ENCODE measurements at places on chromosomes 16 and 17. TPM values are rescaled to one million over a fixed set of nuclear protein-coding genes. Genes with fewer than 3 reads are reported as not detected.

Gene MIEF2
- total RNA-seq, result 10.8 TPM

DNA sequence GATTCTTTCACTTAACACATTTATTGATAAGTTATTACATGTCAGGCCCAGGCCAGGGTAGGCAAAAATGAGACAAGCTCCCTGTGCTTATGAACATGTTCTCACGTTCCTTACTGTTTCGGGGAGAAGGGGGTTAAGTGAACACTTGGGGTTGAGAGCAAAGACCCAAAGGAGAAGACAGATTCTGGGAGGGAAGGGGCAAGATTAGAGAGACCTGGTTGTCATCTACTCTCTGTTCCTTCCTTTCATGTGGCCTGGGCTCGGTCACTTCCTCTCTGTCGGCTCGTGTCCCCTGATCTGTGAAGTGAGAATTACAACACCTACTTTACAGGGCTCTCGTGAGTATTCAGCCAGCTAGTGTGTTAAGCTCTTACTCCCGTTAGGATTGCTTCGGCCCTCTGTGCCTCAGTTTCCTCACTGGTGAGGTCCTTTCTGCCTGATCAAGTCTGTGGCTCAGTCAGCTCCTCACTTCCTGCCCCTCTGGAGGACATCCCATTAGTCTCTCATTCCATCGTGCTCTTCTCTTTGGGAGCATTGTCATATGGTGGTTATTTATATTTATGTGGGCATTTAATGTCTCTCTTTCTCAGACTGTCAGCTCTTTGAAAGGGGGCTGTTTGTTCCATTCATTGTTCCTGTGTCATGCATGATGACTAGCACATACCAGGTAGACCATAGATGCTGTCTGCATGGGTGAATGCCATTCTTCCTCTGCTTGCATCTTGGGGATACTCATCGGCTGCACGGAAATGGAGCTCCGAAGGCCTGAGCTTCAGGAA is 38.9 kb downstream of the PLCG2 start:
- no peak for DNase-seq
- no peaks in the 10 kb centered on the region for H3K36me3 ChIP-seq
- no peak overlapping the region for H3K4me3 ChIP-seq
- no peaks in the 10 kb centered on the region for H3K27me3 ChIP-seq

- peaks cover 8% of the 10 kb centered on the region for H3K4me1 ChIP-seq
- no peak overlapping the region for H3K4me3 ChIP-seq
- H3K27ac ChIP-seq, result no peak overlapping the region
- no peak for DNase-seq
- no peaks in the 10 kb centered on the region for H3K27me3 ChIP-seq
Observed at GRCh38 chr17:8923762-8924161, 41.7 kb downstream of the PIK3R5 start.

GRCh38 chr16:4097826-4098240 is 18.4 kb downstream of the ADCY9 start:
- no peaks in the 10 kb centered on the region for H3K36me3 ChIP-seq
- H3K27me3 ChIP-seq, result no peaks in the 10 kb centered on the region
- H3K27ac ChIP-seq, result peak overlapping the region; percentile 82
- no peak for DNase-seq

DNA sequence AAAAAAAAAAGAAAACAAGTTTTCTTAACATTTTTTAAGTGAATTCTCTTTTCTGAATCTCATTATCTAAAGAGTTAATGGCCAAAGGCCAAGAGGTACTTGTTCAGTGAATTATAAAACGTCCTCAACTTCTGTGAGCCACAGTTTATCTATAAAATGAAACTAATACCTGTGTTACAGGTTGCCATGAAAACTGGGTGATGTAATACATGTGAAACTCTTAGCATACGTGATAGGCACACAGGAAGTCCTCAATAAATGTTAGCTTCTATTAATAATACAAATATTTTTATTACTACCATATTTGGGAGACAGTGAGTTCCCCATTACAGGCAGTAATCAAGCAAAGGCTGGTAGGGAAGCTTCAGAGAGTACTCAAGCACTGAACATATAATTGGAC is 13.5 kb upstream of the INPP5K start:
- DNase-seq, result no peak
- H3K36me3 ChIP-seq, result peaks cover 30% of the 10 kb centered on the region
- H3K4me1 ChIP-seq, result no peaks in the 10 kb centered on the region
- H3K27me3 ChIP-seq, result no peaks in the 10 kb centered on the region
- no peak overlapping the region for H3K27ac ChIP-seq

DNA sequence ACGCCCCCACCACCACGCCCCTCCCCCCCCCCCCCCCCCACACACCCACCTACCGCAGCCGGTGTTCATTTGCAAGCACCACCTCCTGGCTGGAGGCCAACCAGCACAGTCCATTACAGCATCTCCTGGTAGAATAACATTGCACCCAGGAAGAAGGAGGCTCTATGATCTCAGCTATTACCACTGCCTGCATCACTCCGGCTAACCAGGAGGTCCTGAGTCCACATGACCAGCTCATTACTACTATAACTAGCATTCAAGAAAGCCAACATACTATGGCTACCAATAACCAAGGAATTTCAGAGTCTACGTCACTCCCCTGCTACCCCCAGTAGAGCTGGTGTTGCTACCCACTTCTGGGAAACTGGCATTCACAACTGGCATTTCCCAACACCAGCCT is 81.1 kb upstream of the ALOX12 start:
- H3K4me3 ChIP-seq, result no peak overlapping the region
- H3K36me3 ChIP-seq, result no peaks in the 10 kb centered on the region
- DNase-seq, result no peak
- H3K27ac ChIP-seq, result no peak overlapping the region

DNA sequence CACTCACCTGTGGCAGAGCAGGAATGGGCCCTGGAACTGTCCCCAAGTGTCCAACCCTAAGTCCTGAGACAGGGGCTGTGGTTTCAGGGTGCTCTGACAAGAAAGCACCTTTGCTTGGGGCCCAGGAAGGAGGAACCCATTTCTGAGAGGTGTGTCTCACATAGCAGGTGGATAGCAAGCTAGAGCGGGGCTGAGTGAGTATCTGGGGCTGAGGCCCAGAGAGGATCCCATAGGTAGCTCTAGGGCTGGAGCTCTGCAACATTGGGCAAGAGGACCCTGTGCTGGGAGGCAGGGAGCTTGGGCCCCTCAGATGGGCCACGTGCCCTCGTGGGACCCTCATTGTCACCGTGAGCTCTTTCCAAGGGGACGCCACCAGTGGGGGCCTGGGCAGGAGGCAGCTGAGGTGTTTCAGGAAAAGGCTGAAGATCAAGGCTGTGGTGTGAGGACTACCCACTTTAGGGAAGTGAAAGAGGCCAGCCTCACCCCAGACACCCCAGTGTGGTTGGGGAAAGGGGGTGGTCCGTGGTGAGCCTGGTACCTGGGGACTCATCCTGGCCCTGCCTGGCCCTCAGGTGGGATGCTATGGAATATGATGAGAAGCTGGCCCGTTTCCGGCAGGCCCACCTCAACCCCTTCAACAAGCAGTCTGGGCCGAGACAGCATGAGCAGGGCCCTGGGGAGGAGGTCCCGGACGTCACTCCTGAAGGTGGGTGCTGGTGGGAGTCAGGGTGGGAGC is 5.3 kb downstream of the DEF8 start:
- H3K27me3 ChIP-seq, result no peaks in the 10 kb centered on the region
- H3K36me3 ChIP-seq, result peaks cover 16% of the 10 kb centered on the region
- no peak for DNase-seq
- H3K4me3 ChIP-seq, result no peak overlapping the region
- H3K4me1 ChIP-seq, result peaks cover 7% of the 10 kb centered on the region
- no peak overlapping the region for H3K27ac ChIP-seq

Gene PRR35
- not detected for total RNA-seq

DNA sequence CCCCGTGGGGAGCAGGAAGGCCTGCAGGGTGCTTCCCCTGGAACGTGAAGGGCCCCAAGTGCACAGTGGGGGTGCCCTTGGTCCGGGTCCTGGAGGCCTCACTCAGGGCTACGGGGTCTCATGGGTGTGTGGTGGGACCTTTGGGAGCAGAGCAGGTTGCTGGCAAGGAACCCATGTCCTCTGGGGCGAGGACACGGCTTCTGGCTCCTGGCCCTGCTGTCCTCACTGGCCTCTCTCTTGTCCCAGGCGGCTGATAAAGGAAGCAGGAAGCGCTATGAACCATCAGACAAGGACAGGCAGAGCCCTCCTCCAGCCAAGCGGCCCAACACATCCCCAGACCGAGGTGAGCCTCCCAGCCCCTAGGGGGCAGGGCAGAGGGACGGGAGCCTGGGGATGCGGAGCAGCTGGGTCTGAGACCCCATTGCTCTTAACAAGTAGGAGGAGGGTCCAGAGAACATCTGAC is 9.8 kb upstream of the IL17C start:
- H3K27ac ChIP-seq, result no peak overlapping the region
- peaks cover 27% of the 10 kb centered on the region for H3K36me3 ChIP-seq
- no peaks in the 10 kb centered on the region for H3K27me3 ChIP-seq
- DNase-seq, result no peak

Gene RND2
- 0.91 TPM for total RNA-seq

DNA sequence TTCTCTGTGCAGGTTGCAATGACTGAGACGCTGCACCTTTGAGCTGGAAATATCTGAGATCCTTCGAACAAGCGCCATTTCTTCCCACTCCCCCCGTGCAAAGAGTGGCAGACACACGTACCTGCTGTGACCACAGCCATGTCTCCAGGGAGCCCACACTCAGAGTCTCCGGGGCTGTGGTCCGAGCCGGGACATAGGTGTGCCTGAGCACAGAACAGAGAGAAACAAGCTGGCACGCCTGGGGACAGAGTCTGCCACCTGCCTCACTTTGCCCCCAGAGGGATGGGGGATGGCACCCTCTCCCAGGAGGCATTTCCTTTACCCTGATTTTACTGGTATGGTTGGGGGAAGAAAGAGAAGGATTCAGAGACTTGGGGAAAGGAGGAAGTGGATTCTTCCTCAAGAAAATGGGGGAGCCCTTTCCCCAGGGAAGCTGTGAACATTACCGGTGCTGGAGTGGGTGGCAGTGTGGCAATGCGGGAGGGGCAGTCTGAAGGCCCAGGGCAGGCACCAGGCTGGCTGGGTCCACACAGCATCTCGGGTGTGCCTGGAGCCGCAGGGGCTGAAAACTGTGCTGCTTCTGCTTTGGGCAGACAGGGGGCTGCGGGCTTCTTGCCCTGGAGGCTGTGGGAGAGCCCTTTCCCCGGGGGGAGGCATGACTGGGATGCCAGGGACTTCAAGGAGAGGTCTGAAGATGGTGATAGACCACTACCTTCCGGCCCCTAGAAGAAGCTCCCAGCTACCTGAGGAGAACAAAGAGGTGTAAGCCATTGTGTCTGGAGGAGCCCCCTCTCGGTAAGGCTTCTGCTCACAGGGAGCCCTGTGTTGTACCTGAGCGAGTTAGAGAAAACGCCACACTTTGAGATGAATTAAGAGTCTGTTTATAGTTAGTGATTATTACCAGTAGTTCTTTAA is 6.6 kb upstream of the PIK3R6 start:
- H3K36me3 ChIP-seq, result no peaks in the 10 kb centered on the region
- peaks cover 44% of the 10 kb centered on the region for H3K27me3 ChIP-seq
- H3K4me1 ChIP-seq, result no peaks in the 10 kb centered on the region
- no peak overlapping the region for H3K4me3 ChIP-seq
- no peak for DNase-seq

DNA sequence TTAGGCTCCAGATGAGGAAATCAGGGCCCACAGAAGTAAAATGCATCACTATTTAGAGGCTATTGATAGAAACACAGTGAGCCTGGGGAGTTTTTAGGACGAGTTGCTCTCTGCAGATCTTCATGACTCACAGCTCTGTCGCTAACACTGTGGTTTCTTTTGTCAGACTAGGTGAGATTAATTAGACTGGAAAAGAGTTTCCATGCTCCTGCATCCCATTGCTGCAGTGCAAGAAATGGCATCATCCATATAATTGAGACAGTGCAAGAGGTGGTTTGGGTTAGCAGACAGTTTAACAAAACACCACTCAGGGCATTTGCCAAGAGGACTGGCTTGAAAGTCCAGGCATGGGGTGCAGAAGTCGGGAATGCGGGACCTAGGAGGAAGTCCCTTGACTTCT is 198.8 kb upstream of the CACNG5 start:
- peaks cover 21% of the 10 kb centered on the region for H3K4me1 ChIP-seq
- no peak overlapping the region for H3K4me3 ChIP-seq
- H3K27me3 ChIP-seq, result no peaks in the 10 kb centered on the region
- H3K27ac ChIP-seq, result no peak overlapping the region

DNA sequence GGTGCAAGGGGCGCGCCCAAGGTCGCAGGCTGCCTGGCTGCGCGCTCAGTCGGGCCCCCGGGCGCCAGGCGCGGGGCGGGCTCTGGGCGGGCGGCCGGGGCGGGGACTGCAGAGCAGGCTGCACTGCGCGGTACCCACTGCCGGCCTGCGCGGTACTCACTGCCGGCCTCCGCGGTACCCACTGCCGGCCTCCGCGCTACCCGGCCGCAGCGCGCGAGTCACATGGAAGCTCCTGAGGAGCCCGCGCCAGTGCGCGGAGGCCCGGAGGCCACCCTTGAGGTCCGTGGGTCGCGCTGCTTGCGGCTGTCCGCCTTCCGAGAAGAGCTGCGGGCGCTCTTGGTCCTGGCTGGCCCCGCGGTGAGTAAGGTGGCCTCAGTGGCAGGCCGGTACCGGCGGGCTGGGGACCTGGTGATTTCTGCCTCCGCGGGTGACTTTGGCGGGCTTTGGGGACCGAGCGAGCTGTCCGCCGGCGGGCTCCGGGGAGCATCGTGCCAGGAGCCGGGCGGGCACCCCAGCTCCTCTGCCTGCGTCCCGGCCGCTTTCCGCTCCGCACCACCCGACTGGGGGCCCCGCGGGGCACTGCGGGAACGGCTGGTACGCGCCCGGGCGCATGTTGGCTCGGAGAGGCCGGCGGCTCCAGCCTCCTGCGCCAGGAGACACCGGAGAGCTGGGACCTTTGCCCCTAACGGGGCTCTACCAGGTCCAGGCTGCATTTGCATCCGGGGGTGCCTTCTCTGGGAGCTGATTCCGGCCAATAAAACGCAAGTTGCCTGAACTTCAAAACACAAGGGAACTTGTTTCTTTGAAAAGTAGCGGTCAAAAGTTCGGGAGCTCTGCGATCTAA is at the start of gene SLC47A1:
TSS of gene SLC47A1 (plus strand) at position 137 of the 844 bp plus-strand sequence. CDS start at position 223, 86 bp downstream.
- no peak within 1 kb of the TSS for H3K27ac ChIP-seq
- H3K4me3 ChIP-seq, result peak within 1 kb of the TSS; percentile 68
- peaks cover 15% of the 10 kb centered on the region for H3K27me3 ChIP-seq
- no peak for DNase-seq
- peaks cover 8% of the 10 kb centered on the region for H3K4me1 ChIP-seq
- no peaks in the 10 kb centered on the region for H3K36me3 ChIP-seq

DNA sequence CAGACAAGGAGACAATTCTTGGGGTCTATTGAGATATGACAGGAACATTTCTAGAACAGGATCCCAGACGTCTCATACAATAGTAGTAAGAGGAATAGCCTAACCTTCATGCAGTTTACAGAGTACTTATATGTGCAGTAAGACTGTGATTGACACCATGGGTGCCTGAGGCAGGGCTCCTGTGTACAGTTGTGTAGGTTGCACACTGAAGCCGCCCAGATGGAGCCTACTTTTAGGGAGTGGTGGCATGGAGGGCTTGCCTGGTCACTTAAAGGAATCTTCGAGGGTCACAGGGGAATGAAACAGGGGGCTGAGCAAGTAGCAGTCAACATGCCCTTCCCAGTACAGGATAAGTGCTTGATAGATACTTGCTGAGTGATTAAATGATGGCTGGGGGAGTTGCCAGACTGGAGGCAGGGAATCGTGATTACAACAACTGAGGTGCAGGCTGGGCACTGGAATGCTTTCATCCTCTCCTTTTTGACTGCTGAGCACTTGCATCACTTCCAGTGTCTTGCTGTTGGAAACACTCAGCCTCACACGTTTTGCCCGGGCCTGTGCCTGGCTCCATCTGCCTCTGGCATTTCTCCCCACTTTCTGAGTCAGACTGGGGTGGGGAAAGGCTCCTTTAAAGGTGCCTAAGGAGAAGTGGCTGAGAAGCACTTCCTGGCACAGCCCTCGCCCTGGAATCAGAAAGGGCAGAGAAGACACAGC is 71.0 kb downstream of the COPRS start:
- H3K27ac ChIP-seq, result no peak overlapping the region
- DNase-seq, result no peak
- no peak overlapping the region for H3K4me3 ChIP-seq
- H3K4me1 ChIP-seq, result peaks cover 7% of the 10 kb centered on the region
- peaks cover 14% of the 10 kb centered on the region for H3K27me3 ChIP-seq
- no peaks in the 10 kb centered on the region for H3K36me3 ChIP-seq

All from osteocyte (in vitro differentiated cells).